ELR (cell line): ENCODE measurements at places on chromosomes 6 and 20.

DNA sequence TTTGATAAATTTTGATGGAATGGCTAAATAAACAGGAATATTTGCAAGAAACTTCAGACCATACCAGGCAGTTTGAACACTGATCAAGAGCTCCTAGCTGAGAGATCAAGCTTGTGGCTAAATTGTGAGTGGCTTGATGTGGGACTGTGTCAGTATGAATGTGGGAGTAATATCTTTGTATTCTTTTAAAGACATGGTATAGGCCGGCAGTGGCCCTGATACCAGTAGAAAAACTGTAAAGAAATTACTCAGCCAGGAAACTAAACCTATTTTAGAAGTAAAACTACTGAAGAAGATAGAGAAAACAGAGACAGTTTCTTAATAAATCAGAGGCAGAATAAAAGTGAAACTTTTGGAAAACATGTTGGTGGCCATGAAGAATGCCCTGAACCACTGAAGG is 608.4 kb upstream of the SYNCRIP start:
- no peak for DNase-seq

DNA sequence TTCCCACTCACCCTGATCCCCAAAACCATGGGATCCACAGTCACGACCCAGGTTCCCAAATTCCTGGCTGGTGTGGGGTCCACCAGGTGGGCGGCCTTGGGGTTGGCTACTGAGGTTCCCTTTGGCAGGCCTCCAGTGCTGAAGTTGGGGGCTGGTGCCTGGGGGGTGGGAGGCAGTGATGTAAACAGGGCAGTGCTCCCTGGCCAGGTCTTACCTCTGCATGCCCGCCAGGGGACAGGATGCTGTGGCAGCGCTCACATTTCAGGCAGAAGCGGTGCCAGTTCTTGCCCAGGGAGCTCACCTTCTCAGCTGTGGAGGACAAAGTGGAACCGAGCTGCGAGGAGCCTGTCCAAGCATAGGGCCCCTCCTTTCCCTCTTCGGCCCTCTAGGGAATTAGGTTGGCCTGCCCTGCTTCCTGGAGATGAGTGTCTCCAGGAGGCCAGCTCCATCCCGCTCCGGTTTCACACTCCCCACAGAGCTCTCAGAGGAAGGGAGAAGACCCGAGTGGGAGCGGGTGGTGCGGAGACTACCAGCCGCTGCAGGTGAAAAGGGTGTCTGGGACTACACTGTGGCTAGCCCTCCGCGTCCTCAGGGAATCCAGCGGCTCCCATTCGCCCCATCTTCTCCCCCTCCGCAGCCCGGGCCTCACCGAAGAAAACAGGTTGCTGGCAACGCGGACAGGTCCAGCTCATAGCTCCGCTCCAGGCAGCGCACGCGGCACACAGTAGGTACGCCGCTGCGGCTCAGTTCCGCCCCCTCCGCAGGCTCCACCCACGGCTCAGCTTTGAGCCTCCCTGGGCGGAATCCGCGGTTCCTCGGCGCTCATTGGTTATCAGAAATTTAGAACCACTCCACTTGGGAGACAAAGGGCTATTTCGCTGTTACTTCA is at the start of gene CRIP3:
CRIP3 (minus strand) TSS at position 726 of the 889 bp plus-strand sequence; CDS start at position 692, 34 bp downstream.
- peak; percentile 21 for DNase-seq

GRCh38 chr6:7939184-7939863 is 28.7 kb upstream of the TXNDC5 start:
- DNase-seq = no peak

DNA sequence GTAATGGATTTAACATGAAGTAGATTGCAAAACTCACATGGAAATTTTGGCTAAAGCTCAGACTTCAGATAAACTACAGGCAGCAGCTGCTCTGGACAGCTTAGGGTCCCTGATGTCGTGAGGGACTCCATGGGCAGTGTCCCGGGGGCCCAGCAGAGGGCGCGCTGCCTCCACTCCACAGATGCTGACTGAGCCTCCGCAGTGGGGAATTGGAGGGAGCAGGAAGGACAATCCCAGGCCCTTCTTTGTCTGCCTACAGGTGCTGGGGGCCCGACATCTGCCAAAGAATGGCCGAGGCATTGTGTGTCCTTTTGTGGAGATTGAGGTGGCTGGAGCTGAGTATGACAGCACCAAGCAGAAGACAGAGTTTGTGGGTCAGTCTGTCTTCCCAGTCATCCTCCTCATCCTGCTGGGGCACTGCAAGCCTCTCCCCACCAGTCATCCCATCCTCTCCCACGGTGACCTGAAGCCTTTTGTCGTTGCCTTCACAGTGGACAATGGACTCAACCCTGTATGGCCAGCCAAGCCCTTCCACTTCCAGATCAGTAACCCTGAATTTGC is 35.9 kb downstream of the PLCG1 start:
- peak; percentile 80 for DNase-seq

- peak; percentile 29 for DNase-seq
These were observed 10.0 kb upstream of the ARMC2 start for GRCh38 chr6:108838101-108838717.

- no peak for DNase-seq
These were observed 46.9 kb downstream of the JARID2 start for GRCh38 chr6:15292721-15293302.

- DNase-seq = peak; percentile 16
These were observed 138.3 kb upstream of the INSM1 start for GRCh38 chr20:20229595-20229994.

- peak; percentile 48 for DNase-seq
These were observed 936 bp upstream of the TMX4 start for GRCh38 chr20:8020314-8021079.

- DNase-seq = no peak
These were observed 394.4 kb downstream of the BTBD9 start for GRCh38 chr6:38245295-38245694.

DNA sequence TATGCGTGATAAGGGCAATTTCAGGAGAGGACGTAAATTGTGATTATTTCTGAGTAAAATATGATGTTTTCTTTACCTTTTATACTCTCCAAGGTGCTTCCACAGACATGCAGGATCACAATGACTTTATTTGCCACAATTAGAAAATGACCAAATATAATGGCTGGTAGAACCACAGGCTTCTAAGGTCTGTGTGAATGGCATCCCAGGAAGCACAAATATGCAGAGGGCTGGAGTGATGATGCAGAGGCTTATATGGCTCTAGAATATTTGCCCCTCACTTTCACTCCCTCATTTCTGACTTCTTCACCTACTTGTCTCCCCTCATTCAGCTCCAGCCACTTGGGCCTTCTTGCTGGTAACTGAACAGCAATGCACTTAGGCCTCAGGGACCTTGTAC is 502.1 kb upstream of the MAP3K7 start:
- no peak for DNase-seq

- DNase-seq = peak; percentile 6
These were observed 37.8 kb downstream of the HCRTR2 start for GRCh38 chr6:55212156-55212555.

GRCh38 chr6:113630738-113631535 is 226.2 kb upstream of the MARCKS start:
- DNase-seq = peak; percentile 84

DNA sequence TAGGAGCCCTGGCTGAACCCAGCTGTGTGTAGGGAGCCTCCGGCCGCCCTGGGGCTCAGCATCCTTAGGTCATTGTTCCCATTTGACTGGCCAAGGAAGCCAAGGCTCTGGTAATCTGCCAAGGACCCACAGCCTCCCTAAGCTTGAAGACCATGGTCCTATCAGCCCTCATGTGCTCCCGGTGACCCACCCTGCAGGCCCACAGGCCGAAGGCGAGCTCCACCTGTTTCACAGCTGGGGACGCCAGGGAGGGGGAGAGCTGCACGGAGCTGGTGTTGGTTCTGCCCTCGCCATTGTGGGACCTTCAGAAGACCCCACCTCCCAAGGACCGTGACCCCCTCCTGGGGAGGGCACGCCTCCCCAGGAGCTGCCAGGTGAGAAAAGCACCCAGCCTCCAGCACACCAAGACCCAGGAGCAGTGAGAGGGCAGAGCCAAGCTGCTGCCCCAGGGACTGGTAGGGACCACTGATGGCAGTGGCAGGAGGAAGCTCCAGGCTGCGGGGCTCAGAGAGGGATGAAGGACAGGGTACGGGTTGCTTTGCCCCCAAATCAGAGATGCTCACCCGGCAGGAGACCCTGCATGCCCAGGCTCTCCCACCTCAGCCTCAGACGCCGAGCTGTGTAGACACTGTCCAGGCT is 30.7 kb upstream of the MRGBP start:
- DNase-seq = no peak

DNA sequence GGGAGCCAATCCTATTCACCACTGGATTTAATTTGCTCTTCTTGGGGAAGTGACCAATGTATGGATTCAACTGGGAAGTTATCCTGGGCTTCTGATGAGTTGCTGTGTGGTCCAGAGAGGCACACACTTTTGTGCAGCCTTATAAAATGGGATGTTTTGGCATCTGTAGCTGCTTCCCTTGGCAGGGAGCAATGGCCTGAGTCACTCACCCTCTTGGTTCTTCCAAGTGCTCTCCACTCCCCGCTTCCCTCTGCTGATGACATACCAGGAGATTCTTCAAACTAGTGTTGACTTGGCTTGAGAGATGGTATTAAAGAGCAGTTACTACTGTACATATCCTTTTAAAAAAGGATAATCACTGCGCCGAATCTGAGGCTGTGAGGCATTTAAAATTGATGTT is 105.8 kb downstream of the JARID2 start:
- peak; percentile 59 for DNase-seq

DNA sequence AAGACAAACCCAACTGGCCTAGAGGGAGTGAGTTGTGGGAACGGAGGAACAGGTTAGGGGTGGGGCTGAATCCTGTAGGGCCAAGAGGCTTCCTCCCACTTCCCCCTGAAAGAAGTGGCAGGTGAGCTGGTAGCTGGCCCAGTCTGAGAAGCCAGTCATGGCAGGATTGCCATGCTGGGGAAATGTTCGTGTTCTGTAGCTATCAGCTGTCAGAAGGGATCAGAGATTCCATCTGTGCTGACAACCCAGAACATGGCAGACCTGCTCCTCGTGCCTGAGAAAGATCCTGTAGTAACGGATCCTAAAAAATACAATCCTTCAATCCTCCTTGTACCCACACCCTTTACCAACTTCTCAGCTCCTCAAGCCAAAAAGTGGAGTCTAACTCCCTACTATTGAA is 43.0 kb downstream of the BANF2 start:
- DNase-seq = no peak

DNA sequence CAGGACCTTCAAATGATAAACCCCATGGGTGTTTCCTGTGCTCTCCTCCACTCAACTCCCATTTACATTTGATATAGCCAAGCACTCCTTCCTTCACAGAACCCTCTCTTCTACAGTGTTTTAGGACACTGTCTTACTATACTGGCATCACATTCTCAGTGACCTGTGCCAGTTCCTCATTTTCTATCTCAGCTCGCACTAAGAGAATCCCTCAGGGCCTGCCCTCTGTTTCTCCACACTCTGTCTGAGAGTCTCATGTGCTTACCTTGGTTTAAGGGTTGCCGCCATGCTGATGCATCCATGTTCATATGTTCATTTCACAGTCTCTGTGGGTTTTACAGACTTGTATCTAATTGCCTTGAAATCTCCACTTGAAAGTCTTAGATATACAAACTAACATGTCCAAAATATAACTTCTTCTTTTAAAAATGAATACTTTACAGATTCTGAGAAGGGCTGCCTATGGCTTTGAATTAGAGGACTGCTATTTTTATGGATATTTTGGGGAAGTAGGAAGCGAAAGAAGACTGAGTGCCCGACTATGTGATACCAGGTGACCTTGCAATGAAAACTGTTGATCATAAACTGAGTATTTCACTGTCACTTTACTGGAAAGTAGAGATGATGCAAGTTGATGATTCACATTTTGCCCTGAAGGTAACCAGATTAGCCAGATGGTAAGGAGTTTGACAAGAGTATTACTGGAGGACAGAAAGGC is 153.1 kb upstream of the SIM1 start:
- DNase-seq = peak; percentile 82

- DNase-seq = no peak
These were observed 109.4 kb upstream of the HCRTR2 start for GRCh38 chr6:55064711-55065420.

DNA sequence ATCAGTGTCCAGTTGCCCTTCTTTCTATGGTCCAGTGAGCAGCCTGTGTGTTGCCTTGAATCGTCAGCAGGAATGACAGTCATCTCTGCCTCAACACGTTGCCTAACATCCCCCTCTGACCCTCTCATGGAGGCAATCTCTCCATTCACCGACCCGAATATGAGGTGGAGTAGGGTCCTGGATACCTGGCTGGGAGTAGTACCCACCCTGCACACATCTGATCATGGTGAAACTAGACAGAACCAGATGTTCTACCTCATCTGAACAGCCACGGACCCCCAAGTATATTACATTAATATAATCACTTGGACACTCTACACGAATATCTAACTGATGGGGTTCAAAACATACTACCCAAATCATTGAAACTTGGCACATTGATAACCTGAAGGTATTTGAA is 77.0 kb upstream of the COL21A1 start:
- DNase-seq = no peak

DNA sequence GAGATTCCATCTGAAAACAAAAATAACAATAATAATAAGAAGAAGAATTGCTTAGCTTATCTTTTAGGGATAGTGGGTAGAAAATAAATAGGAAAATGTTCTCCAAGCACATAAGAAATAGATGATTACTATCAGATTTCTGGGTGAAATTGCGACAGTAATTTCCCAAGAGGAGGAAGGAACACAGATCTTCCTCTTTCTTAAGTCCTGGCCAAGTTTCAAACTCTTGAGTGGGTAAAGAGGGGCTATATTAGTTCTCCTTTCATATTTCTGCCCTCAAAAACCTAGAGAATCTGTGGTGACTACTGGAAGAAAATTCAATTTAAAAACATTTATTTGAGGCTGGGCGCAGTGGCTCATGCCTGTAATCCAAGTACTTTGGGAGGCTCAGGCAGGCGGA is 63.7 kb downstream of the PHACTR2 start:
- DNase-seq = no peak

DNA sequence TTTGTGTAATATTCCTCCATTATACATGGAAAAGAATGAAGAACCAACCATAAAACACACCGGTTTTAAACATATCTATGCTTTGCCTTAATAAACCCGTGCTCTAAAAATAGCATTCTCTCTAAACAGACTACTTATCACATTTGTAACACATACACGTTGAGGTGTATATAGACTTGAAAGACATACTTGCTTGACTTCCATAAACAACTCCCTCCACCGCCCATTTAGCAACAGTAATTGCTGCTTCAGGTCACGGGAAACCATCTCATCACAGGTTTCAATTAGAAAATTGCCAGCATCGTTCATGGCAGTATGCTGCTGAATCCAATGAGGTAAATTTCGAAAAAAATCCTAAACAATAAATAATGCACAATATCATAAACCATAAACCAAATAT is 174.0 kb downstream of the SYNE1 start:
- no peak for DNase-seq

GRCh38 chr6:105291525-105291924 is 111.4 kb downstream of the PREP start:
- no peak for DNase-seq

GRCh38 chr20:47847884-47848485 is 62.7 kb upstream of the SULF2 start:
- DNase-seq = no peak

GRCh38 chr6:124879110-124879991 is 82.9 kb upstream of the RNF217 start:
- no peak for DNase-seq
